Activated T-helper 2 cell treated with anti-CD3 and anti-CD28 coated beads, Interferon-gamma antibody, Interleukin-2, Interleukin-4, amounts not matched to agents 10 μg/mL and 5 μg/mL and 100 μg/mL, durations not matched to agents 14 hours and 24 hours and 36 hours (primary cell): ENCODE measurements at places on chromosomes 7 and 10. TPM values are rescaled to one million over a fixed set of nuclear protein-coding genes. Genes with fewer than 3 reads are reported as not detected.

NKX2-3 gene
- not detected in 2 replicates for total RNA-seq

ZC3HAV1 gene
- total RNA-seq: 76.0 and 77.1 TPM in 2 replicates

SEMA4G gene
- 1.3 and 1.6 TPM in 2 replicates for total RNA-seq

DNA sequence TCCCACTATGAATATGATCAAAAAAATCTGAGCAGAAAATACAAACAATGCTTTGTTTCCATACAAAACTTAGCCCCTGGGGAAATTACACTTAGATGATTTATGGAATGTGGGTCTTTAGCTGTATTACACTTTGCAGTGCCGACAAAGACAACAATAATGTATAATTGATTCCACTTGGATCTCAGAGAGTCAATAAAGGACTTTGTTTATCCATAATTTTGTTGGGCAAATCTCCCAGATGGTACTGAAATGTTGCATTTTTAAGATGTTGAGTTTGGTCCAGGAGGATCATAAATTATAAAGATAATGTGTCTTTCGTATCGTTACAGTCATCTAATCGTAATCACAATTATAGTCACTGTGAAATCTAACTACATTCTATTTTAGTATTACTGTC, 66.9 kb upstream of the DOCK1 start:
- H3K4me3 ChIP-seq: no peak overlapping the region
- H3K36me3 ChIP-seq: no peaks in the 10 kb centered on the region
- H3K4me1 ChIP-seq: no peaks in the 10 kb centered on the region
- H3K27me3 ChIP-seq: no peaks in the 10 kb centered on the region
- H3K27ac ChIP-seq: no peak overlapping the region

GRCh38 chr7:68678196-68678595, 920.1 kb upstream of the AUTS2 start:
- H3K27me3 ChIP-seq: no peaks in the 10 kb centered on the region
- no peaks in the 10 kb centered on the region for H3K4me1 ChIP-seq
- DNase-seq: no peak
- H3K36me3 ChIP-seq: no peaks in the 10 kb centered on the region
- no peak overlapping the region for H3K4me3 ChIP-seq

- no peaks in the 10 kb centered on the region for H3K36me3 ChIP-seq
- H3K4me1 ChIP-seq: no peaks in the 10 kb centered on the region
- H3K27me3 ChIP-seq: no peaks in the 10 kb centered on the region
Observed at GRCh38 chr10:128985036-128985435, 482.0 kb upstream of the MGMT start.

GRCh38 chr10:113169111-113169510, 219.1 kb downstream of the TCF7L2 start:
- no peak overlapping the region for H3K27ac ChIP-seq
- no peak for DNase-seq
- no peak overlapping the region for H3K4me3 ChIP-seq

FAM25G gene
- total RNA-seq: not detected in 2 replicates

DNA sequence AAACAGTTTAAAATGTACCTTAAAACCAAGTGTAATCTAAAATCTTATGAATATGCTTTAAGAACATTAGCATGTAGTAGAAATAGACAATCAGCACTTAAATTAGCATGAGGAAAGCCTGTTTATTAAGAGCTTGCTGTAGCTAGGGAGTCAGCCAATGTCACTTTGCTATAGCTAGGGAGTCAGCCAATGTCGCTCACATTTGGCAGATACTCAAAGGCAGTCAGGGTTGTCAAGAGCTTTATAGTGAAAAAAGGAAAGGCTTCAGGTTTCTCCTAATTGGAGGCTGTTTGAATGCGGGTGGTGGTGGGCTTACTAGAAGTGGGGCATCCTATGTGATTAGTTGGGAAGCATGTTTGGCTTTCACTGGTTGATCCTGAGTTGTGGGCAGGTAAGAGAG, 226.2 kb upstream of the DGKB start:
- H3K36me3 ChIP-seq: no peaks in the 10 kb centered on the region
- no peak overlapping the region for H3K4me3 ChIP-seq
- H3K27me3 ChIP-seq: no peaks in the 10 kb centered on the region
- H3K4me1 ChIP-seq: no peaks in the 10 kb centered on the region
- no peak overlapping the region for H3K27ac ChIP-seq

NPSR1 gene
- total RNA-seq: not detected in 2 replicates

- no peaks in the 10 kb centered on the region for H3K4me1 ChIP-seq
- H3K27me3 ChIP-seq: no peaks in the 10 kb centered on the region
- H3K4me3 ChIP-seq: no peak overlapping the region
Observed at GRCh38 chr7:107364787-107365186, 105.1 kb upstream of the GPR22 start.

DNA sequence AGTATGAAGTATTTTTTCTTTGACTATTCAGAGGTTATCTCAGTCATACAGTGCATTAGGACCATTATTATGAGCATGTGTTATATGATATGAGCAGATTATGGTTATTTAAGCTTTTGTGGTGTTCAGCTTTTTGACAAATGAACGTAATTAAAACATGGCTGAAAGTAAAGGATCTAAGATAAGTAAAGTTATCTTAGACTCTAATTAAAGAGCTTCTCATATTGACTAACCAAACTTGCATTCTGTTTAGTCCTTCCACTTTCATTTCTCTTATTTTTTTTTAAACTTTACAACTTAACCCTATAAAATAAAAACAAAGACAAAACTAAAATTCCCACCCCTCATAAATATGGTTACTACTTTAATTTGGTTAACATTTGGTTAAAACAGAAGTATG, 6.9 kb upstream of the GPR85 start:
- H3K36me3 ChIP-seq: no peaks in the 10 kb centered on the region
- H3K27ac ChIP-seq: no peak overlapping the region
- no peak for DNase-seq

DNA sequence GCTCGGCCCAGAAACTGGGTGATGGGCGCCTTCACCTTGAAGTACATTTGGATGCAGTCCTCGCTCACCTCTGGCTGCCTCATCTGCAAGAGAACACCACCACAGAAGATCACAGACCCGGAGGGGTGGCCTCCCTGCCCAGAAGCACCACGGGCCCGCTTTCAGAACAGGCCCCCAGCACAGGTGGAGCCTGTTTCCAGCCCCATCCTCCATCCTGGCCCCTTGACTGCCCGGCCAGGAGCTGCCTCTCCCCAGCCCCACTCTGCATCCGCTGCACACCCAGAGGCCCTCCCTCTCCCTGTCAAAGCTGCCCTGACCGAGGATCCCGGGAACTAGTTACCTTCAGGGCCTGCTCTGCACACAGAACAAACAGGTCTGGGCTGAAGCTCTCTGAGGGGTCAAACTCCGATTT, 724 bp downstream of the CFAP46 start:
- DNase-seq: no peak
- no peak overlapping the region for H3K27ac ChIP-seq
- H3K4me1 ChIP-seq: peaks cover 3% of the 10 kb centered on the region
- H3K36me3 ChIP-seq: no peaks in the 10 kb centered on the region
- no peak overlapping the region for H3K4me3 ChIP-seq

DNA sequence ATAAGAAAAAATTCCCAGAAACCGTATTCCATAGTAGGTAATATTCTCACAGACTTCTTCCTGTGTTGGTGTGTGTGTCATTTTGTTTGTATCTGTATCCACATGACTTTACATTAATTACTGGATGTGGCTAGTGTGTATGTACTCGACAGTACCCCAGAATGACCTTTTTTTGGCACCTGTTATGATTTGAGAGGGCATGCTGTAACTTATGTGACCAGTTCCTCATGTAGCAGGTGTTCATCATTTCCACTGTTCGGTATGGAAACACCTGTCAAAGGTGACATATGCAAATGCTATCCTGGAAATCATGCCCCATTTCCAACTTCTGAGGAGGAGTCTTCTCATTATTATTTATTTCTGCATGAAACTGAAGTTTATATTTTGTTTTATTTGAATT, 89.3 kb downstream of the ZMYND11 start:
- DNase-seq: no peak
- no peak overlapping the region for H3K4me3 ChIP-seq
- peaks cover 4% of the 10 kb centered on the region for H3K36me3 ChIP-seq
- peaks cover 17% of the 10 kb centered on the region for H3K4me1 ChIP-seq
- no peak overlapping the region for H3K27ac ChIP-seq

DNA sequence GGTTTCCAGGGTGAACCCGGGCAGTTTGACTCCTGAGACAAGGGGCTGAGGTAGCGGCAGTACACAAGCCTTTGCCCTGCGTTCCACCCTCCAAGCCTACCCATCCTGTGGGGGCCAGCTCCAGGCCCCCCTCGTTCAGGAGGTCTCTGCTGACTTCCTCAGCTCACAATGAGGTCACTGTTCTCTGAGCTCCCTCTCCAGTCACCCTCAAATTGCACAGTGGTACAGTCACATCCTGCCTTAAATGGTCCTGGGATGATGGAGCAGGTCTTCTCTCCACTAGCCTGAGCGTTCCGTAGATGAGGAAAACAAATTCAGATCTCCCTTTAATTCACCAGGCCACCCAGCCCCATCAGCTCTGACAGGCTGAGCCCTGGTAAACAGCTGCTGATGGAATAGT, 90.2 kb downstream of the SH3PXD2A start:
- peaks cover 30% of the 10 kb centered on the region for H3K4me1 ChIP-seq
- H3K36me3 ChIP-seq: no peaks in the 10 kb centered on the region
- no peak overlapping the region for H3K27ac ChIP-seq
- DNase-seq: no peak

GOLGA7B gene
- total RNA-seq: 0.34 and 0.62 TPM in 2 replicates

DNA sequence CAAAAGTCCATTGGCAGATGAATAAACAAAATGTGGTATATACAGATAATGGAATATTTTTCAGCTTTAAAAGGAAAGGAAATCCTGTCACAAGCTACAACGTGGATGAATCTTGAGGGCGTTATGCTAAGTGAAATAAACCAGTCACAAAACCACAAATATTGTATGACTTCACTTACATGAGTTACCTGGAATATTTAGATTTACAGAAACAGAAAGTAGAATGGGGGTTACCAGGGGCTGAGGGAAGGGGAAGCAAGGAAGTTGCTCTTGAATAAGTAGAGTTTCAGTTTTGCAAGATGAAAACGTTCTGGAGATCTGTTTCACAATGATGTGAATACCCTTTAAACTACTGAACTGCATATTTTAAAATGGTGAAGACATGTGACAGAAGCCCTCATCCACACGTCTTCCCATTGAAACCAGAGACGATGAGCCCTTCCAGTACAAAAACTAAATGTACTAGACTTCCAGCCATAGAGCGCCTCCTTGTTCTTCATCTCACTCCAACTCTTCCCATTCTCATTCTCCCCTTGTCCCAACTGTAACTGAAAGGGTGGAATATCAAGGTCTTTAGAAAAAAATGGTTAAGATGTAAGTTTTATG, 62.4 kb downstream of the MICU1 start:
- peaks cover 46% of the 10 kb centered on the region for H3K36me3 ChIP-seq
- H3K4me3 ChIP-seq: peak overlapping the region; percentile 40
- peak overlapping the region; percentile 85 for H3K27ac ChIP-seq
- no peaks in the 10 kb centered on the region for H3K27me3 ChIP-seq
- peak; percentile 15 for DNase-seq
- H3K4me1 ChIP-seq: peaks cover 35% of the 10 kb centered on the region

KEL gene
- total RNA-seq: 0.78 and 0.96 TPM in 2 replicates

- no peak overlapping the region for H3K27ac ChIP-seq
- H3K36me3 ChIP-seq: peaks cover 32% of the 10 kb centered on the region
- peaks cover 33% of the 10 kb centered on the region for H3K4me1 ChIP-seq
- no peaks in the 10 kb centered on the region for H3K27me3 ChIP-seq
Observed at GRCh38 chr7:7816084-7816483, 97.7 kb upstream of the RPA3 start.

- H3K4me3 ChIP-seq: no peak overlapping the region
- no peak overlapping the region for H3K27ac ChIP-seq
- DNase-seq: no peak
- H3K36me3 ChIP-seq: no peaks in the 10 kb centered on the region
- no peaks in the 10 kb centered on the region for H3K4me1 ChIP-seq
Observed at GRCh38 chr10:58642283-58642682, 129.6 kb downstream of the BICC1 start.

DNA sequence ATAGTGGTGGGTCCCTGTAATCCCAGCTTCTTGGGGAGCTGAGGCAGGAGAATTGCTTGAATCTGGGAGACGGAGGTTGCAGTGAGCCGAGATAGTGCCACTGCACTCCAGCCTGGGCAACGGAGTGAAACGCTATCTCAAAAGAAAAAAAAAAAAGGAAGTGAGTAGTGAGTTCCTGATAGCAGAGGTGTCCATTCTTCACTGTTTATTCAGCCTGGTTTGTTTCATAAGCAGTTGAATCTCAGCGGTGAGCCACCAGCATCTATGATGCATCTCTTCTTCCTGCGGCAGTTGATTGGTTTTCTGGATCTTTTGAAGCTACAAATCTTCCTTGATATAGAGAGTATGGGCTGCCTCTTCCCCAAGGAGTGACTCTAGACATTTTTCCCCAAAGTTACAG, 316.1 kb upstream of the MTPN start:
- H3K27ac ChIP-seq: no peak overlapping the region
- no peaks in the 10 kb centered on the region for H3K36me3 ChIP-seq
- H3K27me3 ChIP-seq: no peaks in the 10 kb centered on the region
- no peaks in the 10 kb centered on the region for H3K4me1 ChIP-seq
- no peak overlapping the region for H3K4me3 ChIP-seq

DNA sequence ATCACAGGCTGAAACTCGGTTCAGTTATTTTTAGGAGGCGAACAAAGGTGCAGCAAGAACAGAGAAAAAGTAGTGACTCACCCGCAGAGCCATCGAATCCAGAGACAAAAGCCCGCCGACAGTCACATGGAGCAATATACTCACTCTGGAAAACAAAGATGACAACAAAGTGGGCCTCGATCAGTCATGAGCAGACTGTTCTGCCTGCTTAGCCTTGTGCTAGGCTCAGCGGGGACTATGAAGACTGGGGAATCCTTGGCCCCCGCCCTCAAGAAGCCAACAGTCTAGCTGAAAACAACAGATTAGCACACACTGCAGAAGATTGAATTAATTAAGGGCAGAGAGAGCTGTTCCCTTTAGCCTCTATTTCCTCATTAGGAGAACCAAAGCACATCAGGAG, 30.4 kb downstream of the XPNPEP1 start:
- H3K27me3 ChIP-seq: no peaks in the 10 kb centered on the region
- no peak overlapping the region for H3K27ac ChIP-seq
- peaks cover 33% of the 10 kb centered on the region for H3K4me1 ChIP-seq
- H3K4me3 ChIP-seq: no peak overlapping the region
- no peak for DNase-seq

RAPGEF5 gene
- total RNA-seq: 0.67 and 0.82 TPM in 2 replicates

C7orf33 gene
- total RNA-seq: not detected in 2 replicates

CHAT gene
- total RNA-seq: 2.2 and 2.5 TPM in 2 replicates

- no peaks in the 10 kb centered on the region for H3K27me3 ChIP-seq
- H3K4me1 ChIP-seq: no peaks in the 10 kb centered on the region
- H3K4me3 ChIP-seq: no peak overlapping the region
Observed at GRCh38 chr10:78414380-78414779, 380.7 kb downstream of the RPS24 start.
